ENCODE measurements at places on chromosomes 2 and 18. TPM values are rescaled to one million over a fixed set of nuclear protein-coding genes. Genes with fewer than 3 reads are reported as not detected.

PARD3B gene
- 22.6 TPM for polyA plus RNA-seq

CENPA gene
- 15.8 TPM for polyA plus RNA-seq

COLEC11 gene
- 3.1 TPM for polyA plus RNA-seq

DNA sequence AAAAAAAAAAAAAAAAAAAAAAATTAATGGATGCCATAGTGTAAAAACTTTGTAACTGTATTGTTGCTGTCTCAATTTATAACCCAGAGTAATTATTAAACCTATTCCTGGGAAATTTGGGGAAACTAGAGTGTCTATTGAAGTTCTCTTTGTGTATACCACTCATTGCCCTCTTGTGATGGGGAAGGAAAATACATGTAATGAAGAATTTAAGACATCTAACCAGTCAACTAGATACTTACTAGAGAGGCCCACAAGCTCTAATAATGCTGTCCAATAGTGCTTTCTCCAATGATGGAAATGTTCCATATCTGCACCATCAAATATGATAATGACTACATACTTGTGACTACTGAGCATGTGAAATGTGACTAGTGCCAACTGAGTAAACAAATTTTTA is 168.5 kb upstream of the SLC39A10 start:
- no peak for DNase-seq

DNA sequence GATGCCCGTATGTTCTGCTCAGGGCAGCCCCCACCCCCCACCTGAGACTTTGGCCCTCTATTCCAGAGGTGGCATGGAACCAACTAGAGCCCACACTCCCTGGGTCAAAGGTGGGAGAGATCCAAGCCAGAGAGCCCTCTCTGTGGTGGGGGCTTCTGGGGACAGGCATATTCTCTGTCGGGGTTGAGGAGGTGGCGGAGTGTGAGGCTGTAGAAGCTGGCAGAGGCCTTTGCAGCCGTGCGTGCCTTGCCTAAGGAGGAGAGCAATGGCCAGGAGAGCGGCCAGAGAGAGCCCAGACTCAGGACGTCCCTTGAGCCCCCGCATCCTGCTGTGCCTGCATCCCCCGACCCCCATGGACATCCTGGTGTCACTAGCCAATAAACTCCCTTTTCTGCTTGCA is 79.2 kb upstream of the HPCAL1 start:
- DNase-seq: no peak

- no peak for DNase-seq
Observed at GRCh38 chr18:6009756-6010155, 114.4 kb upstream of the TMEM200C start.

- no peak for DNase-seq
Observed at GRCh38 chr2:178160601-178161000, 33.7 kb upstream of the OSBPL6 start.

GRCh38 chr2:216632952-216633615 is at the start of gene IGFBP2:
IGFBP2 (plus strand) TSS chr2:216633420; CDS start chr2:216633524, 104 bp downstream.
- no peak for DNase-seq

DNA sequence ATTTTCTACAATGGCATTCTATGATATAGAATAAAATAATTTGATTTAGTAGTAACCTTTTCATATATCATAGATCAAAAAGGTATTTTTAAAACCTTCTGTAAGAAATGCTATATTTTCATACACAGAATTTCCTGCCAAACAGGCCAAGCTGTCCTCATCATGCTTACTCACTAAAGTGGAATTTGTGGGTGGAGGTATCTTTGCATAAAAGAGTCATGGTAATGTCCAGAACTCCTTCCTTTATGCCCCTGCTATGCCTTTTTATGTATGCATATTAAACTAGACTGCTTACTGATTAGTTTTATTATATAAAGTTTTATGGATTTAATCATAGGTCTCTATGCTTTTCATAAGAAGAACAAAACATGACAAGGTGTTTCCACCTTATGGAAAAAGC is 27.5 kb upstream of the MARCHF7 start:
- DNase-seq: no peak
